ENCODE measurements at places on chromosomes 11 and 22. TPM values are rescaled to one million over a fixed set of nuclear protein-coding genes. Genes with fewer than 3 reads are reported as not detected.

DNA sequence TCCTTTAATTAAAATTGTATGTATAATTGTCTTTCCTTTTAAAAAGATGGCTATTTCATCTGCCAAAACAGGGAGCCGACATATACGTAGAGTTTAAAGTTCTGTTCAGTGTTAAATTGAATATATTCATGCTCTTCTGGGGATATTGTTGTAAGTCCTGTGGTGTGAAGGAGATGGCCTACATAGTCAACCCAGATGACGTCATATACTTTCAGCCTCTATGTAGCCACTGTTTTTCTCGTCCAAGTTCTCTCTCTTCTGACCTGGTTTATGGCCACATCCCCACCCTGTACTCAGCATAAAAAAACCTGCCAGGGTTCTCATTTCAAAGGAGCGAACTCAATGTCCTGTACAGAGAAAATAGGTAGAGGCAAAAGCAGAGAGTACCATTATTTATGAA lies 509.4 kb upstream of the ARHGAP42 start:
- no peak overlapping the region for H3K4me3 ChIP-seq
- no peak for DNase-seq
- H3K27ac ChIP-seq: no peak overlapping the region
- H3K4me1 ChIP-seq: no peaks in the 10 kb centered on the region

- H3K27ac ChIP-seq: no peak overlapping the region
- no peak for DNase-seq
- no peak overlapping the region for H3K4me3 ChIP-seq
- H3K36me3 ChIP-seq: no peaks in the 10 kb centered on the region
These were observed 32.8 kb downstream of the ARHGAP20 start for GRCh38 chr11:110679323-110679975.

DNA sequence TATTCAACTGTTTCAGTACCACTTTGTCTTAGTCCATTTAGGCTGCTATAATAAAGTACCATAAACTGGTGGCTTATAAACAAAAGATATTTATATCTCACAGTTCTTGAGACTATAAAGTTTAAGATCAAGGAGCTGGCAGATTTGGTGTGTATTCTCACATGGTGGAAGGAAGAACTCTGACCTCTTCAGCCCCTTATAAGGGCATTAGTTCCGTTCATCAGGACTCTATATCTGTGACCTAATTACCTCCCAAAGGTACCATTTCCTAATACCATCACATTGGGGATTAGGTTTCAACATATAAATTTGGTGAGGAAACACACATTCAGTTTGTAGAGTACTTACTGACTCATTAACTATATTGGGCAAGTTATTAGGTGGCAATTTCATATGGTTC lies 10.7 kb upstream of the ARL14EP start:
- H3K4me1 ChIP-seq: no peaks in the 10 kb centered on the region
- H3K27ac ChIP-seq: no peak overlapping the region
- no peaks in the 10 kb centered on the region for H3K27me3 ChIP-seq
- H3K4me3 ChIP-seq: no peak overlapping the region
- no peaks in the 10 kb centered on the region for H3K36me3 ChIP-seq

DNA sequence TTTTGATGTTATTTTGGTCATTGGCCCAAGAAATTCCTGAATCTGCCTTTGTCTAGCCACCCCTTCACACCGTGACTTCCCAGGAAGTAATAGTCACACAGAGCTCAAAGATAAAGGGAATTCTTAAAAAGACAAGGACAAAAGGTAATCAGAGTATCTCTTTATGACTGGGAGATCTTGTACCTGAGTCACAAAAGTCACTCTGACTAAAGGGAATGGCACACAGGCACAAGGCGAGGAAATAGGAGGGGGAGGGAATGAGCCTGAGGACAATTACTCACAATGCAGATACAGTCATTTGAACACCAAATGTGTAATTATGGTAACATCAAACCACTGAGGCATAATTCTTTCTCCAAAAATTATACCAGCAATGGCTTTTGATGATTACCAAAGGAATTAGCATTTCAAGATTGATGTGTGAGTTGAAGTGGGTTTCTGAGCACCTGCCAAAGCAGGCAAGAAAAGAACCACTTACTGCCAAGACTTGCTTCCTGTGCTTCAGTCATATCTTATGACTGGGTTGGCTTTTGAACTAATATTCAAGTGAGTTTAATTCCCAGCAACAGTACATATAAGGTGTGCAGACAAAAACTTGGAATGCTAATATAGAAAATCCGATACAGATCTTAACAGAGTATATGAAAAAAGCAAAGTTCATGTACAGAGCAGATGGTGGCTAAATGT lies 856.4 kb downstream of the LRRC4C start:
- H3K4me3 ChIP-seq: no peak overlapping the region
- H3K27ac ChIP-seq: no peak overlapping the region
- no peaks in the 10 kb centered on the region for H3K4me1 ChIP-seq
- no peak for DNase-seq
- no peaks in the 10 kb centered on the region for H3K27me3 ChIP-seq
- no peaks in the 10 kb centered on the region for H3K36me3 ChIP-seq

- no peaks in the 10 kb centered on the region for H3K27me3 ChIP-seq
- no peaks in the 10 kb centered on the region for H3K36me3 ChIP-seq
- H3K4me3 ChIP-seq: no peak overlapping the region
These were observed 587 bp upstream of the ALDH3B1 start for GRCh38 chr11:68009391-68010089.

GRCh38 chr11:126892756-126893155 lies 107.8 kb downstream of the KIRREL3 start:
- no peak overlapping the region for H3K4me3 ChIP-seq
- H3K4me1 ChIP-seq: no peaks in the 10 kb centered on the region
- no peaks in the 10 kb centered on the region for H3K36me3 ChIP-seq
- DNase-seq: no peak
- H3K27ac ChIP-seq: no peak overlapping the region
- no peaks in the 10 kb centered on the region for H3K27me3 ChIP-seq

GRCh38 chr11:61769169-61769920 lies 16.9 kb downstream of the MYRF start:
- no peaks in the 10 kb centered on the region for H3K4me1 ChIP-seq
- no peak overlapping the region for H3K4me3 ChIP-seq
- no peak for DNase-seq
- no peaks in the 10 kb centered on the region for H3K36me3 ChIP-seq
- H3K27me3 ChIP-seq: no peaks in the 10 kb centered on the region
- no peak overlapping the region for H3K27ac ChIP-seq

DNA sequence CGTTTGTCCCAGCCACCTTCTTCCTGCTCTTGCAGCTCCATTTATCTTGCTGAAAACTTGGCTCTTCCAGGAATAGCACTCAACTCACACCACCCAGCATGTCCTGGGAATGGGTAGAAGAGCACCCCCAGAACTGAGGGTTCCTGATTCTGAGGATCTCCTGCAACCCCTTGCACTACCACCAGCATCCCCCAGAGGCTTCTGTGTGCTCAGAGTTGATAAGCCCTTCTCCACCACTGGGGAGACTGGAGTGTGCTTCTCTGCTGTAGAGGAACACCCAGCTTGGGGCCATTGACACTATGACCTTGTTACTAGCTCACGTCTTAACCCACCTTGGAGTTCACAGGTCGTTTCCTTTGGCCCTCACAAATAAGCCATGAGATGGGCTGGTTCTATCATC lies 121.0 kb downstream of the GRIK4 start:
- no peak for DNase-seq
- H3K36me3 ChIP-seq: no peaks in the 10 kb centered on the region
- no peaks in the 10 kb centered on the region for H3K27me3 ChIP-seq

GRCh38 chr11:61585115-61585514 lies 4.2 kb upstream of the SYT7 start:
- H3K4me1 ChIP-seq: peaks cover 19% of the 10 kb centered on the region
- H3K36me3 ChIP-seq: no peaks in the 10 kb centered on the region
- no peak overlapping the region for H3K4me3 ChIP-seq
- DNase-seq: no peak
- peak overlapping the region; percentile 98 for H3K27ac ChIP-seq

DNA sequence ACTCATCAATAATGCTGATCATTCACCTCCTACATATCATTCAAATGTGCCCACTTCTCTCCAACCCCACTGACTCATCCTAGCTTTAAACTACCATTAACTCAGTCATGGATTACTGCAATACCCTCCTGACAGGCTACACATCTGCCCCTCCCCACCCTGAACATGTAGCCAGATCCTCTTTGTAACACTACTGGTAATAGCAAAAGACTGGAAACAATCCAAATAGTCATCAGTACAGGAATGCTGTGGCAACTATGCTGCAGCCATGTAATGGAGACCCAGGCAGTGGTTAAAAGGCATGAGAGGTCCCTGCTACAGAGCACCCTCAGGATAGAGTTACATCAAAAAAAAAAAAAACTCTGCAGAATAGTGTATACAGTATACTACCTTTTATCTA lies 16.6 kb downstream of the SLC43A3 start:
- no peaks in the 10 kb centered on the region for H3K4me1 ChIP-seq
- no peaks in the 10 kb centered on the region for H3K27me3 ChIP-seq
- H3K36me3 ChIP-seq: no peaks in the 10 kb centered on the region

DNA sequence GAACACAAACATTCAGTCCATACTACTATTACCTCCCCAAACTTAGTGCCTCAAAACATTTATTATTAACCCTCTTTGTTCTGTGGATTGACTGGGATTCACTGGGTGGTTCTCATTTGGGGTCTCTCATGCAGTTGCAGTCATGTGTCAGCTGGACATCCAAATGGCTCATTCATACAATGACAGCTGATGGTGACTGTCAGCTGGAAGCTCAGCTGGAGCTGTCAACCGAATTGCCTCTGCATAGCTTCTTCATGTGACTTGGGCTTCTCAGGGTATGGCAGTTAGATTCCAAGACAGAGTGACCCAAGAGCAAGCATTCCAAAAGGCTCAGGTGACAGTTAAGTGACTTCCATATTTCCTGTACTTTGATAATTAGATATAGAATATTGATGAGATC lies 85.2 kb downstream of the CCDC34 start:
- DNase-seq: no peak
- no peak overlapping the region for H3K4me3 ChIP-seq
- H3K27ac ChIP-seq: no peak overlapping the region
- H3K27me3 ChIP-seq: no peaks in the 10 kb centered on the region

DNA sequence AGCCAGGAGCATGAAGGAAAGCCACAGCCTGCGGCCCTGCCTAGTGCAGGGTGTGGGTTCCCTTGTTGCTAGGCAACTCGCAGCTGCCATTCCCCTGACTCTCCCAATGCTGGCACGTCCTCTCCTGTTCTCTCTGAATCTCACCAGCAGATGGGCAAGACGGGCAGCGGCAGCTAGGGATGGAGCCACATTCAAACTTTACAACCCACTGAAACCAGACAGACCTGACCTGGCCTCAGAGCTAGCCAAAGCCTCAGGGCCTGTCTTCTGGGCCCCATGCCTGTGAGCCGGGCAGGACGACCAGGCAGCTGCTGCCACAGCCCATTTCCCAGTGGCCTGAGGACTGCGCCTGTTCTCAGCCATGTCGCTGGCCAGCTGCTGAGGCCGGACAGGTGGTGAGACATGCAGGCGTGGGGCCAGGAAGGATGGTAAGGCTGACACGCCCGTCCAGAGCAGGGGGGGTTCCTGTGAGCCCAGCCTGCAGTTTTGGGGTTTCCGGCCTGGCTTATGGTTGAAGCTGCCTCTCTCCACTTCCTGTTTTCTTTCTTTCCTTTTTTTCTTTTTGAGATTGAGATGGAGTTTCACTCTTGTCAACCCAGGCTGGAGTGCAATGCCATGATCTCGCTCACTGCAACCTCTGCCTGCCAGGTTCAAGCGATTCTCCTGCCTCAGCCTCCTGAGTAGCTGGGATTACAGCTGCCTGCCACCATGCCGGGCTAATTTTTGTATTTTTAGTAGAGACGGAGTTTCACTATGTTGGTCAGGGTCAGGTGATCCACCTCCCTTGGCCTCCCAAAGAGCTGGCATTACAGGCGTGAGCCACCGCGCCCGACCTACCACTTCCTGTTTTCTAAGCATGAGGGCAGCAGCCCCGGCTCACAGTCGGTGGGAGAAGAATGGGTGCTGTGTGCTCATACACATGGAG lies 4.1 kb downstream of the SUN2 start:
- H3K36me3 ChIP-seq: peaks cover 26% of the 10 kb centered on the region
- no peak overlapping the region for H3K4me3 ChIP-seq
- peak; percentile 89 for DNase-seq
- H3K27me3 ChIP-seq: no peaks in the 10 kb centered on the region

GRCh38 chr11:61489833-61490721 lies 18.5 kb upstream of the LRRC10B start:
- no peak for DNase-seq
- H3K4me1 ChIP-seq: peaks cover 5% of the 10 kb centered on the region
- H3K36me3 ChIP-seq: no peaks in the 10 kb centered on the region
- no peaks in the 10 kb centered on the region for H3K27me3 ChIP-seq
- no peak overlapping the region for H3K4me3 ChIP-seq

DNA sequence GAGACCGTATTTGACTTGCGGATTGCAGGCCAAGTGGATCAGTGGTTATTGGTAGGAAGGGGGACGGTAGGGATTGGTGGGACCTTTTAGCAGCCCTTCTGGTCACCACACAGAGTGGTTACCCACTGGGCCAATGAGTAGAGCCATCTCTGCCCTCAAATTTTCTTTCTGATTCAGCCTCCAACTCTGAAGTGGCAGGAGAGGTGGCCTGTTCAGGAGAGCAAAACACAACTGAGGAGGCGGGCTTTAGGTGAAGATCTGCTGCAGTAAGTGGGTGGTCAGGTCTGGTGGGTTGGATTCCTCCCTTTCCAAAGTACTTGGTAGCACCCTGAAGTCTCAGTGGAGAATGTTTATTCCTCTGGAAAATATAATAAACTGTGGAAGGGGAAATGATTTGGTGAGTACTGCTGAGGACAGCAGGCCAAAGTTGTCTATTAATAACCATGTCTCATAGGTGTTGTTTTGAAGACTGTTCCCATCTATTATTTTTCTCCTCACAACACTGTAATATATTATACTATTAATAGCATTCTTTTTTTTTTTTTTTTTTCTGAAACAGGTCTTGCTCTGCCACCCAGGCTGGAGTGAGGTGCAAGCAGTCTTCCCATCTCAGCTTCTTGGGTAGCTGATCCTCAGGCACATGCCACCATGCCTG lies 1.5 kb downstream of the MISFA start:
- H3K27me3 ChIP-seq: no peaks in the 10 kb centered on the region
- no peaks in the 10 kb centered on the region for H3K36me3 ChIP-seq
- no peaks in the 10 kb centered on the region for H3K4me1 ChIP-seq
- no peak overlapping the region for H3K27ac ChIP-seq
- H3K4me3 ChIP-seq: no peak overlapping the region

GRCh38 chr11:77072851-77073327 lies 6.1 kb downstream of the CAPN5 start:
- H3K27me3 ChIP-seq: no peaks in the 10 kb centered on the region
- H3K4me3 ChIP-seq: no peak overlapping the region
- peaks cover 29% of the 10 kb centered on the region for H3K4me1 ChIP-seq

PPP6R2 gene
- 80.6 TPM for total RNA-seq

POLD4 gene
- 95.1 TPM for total RNA-seq

WEE1 gene
- 31.0 TPM for total RNA-seq

DDI1 gene
- total RNA-seq: 2.8 TPM

RIBC2 gene
- 6.0 TPM for total RNA-seq
